ENCODE measurements at places on chromosomes 6 and 20. TPM values are rescaled to one million over a fixed set of nuclear protein-coding genes. Genes with fewer than 3 reads are reported as not detected.

DNA sequence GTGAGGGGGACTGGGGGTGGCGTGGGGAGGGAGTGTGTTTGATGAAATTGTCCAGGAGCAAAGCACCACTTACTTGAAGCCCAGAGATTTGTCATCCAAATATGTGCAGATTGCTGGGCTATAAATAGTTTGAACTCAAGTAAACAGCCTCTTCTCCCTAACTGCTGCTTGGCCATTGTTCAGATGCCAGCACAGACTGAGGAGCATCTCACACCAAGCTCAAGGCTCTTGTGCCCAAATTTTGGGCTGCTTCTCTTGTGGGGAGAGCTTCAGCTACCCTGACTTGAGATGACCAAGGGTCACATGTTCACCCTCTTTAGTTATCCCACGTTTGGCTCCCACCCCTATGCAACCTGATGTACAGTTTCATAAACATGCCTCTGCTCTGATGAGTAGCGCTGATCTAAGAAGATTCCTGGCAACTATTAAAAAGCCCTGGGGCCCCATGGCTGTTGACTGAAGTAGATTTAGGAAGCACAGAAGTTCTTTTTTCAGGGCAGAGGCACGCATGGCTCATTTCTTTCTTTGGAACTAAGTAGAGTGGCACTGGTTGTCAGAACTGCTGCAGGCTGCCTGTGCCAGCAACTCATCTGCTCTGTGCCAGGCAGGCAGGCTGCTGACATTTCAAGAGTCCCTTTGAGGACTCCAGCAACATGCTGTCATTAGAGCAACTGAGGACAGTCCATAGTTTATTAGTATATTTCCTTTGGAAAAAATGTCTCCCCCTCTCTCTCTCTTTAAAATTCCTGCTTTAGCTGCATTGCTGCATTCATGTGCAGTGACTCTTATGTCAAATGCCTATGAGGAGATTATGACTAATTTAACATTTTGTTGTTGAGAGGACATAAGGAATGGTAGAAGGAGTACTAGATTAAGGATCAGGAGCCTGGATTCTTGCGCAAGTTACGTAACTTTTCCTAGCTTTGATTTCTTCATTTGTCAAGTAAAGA is 9.6 kb upstream of the PKIG start:
- DNase-seq = no peak

- no peak for DNase-seq
These were observed 101.9 kb upstream of the BEND3 start for GRCh38 chr6:107217248-107217647.

- DNase-seq = no peak
These were observed 167.4 kb upstream of the PCSK2 start for GRCh38 chr20:17059465-17059864.

- no peak for DNase-seq
These were observed 6.3 kb upstream of the TBC1D22B start for GRCh38 chr6:37251211-37251780.

DNA sequence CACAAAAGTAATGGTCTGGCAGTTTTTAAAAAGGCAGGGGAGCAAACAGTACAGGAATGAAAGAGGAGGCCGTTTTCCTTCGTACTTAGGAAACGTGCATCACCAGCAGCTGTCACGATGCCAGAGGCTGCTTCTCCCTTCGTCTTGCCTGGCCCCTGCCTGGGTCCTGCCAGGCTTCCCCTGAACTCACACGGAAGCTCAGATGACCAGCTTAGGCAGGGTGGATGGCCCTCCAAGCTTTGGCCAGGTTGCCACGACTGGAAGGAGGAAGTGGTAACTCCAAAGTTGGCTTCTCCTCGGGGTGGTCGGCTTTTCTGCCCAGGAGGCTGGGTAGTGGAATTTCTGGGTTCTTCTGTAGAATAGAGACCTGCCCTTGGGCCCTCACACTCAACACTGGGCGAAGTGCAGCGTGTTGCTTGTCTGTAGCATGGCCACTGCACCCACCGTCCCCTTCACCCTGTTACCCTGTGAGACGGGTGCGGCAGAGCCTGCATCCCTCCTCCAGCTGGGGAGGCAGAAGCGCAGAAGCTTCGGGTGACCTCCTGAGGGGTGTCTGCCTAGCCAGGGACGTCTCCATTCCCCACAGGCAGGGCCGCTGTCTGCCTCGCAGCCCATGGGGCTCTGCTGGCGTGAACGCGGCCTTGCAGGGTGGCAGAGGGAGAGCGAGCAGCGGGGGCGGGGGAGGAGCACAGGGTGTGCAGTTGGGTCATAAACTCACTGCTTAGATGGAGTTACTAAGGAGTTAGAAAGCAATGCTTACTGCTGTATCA is 18.4 kb upstream of the RBM38 start:
- DNase-seq = no peak

DNA sequence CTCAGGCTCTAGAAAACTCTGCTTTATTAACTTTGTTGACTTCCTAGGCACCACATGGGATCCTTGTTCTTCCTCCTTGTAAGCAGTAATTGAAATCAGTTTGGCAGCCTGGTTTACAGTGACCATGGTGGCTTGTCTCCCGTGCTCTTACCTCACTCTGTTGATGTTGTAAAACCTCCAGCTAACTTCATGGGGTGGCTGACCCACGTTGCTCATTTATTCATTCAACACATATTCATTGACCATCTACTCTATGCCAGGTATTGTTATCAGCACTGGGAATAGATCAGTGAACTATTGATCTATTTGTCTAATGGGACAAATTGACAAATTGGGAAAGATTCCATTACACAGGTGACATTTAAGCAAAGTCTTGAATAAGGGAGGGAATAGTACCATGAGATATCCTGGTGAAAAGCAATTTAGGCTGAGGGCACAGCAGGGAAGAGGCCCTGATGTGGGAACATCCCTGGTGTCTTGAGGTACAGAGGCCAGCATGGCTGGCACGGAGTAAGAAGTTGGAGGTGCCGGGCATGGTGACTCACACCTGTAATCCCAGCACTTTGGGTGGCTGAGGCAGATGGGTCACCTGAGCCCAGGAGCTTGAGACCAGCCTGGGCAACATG is 19.1 kb downstream of the ESR1 start:
- no peak for DNase-seq

GRCh38 chr20:42530855-42531448 is 658.8 kb downstream of the PTPRT start:
- DNase-seq = no peak

DNA sequence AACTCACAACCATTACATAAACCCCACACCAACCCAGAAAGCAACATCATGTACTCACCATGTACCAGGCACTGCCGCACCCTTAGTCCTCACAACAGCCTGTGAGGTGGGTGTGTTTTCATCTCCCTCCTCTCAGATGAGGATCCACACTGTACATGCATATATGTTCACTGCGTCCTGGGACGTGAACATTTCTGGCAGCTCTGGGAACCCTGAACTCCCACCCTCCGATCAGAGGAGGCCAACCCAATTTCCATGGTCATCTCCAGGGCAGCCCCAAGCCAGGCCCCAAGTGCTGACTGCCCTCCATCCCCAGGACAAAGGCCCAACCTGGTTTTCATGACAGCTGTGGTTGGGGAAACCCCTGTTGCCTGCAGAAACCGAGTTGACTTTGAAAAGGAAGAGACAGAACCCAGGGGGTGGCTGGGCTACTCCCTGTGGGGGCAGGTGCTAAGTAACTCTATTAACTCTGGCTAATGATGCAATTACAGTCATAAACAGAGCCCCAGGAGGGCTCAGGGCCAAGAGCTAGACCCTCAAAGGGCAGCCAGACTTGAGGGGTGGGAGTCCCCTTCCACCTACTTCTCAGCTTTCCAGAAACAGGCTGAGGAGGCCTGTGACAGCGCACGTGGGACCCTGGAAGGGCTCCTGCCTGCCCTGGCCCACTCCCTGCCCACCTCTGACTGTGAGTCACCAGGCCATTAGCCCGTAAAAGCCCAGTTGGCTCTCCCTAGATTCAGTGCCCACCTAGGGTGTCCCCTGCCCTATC is 2.6 kb downstream of the TFEB start:
- peak; percentile 70 for DNase-seq

GRCh38 chr6:109028439-109028838 is 66.2 kb downstream of the SESN1 start:
- no peak for DNase-seq

DNA sequence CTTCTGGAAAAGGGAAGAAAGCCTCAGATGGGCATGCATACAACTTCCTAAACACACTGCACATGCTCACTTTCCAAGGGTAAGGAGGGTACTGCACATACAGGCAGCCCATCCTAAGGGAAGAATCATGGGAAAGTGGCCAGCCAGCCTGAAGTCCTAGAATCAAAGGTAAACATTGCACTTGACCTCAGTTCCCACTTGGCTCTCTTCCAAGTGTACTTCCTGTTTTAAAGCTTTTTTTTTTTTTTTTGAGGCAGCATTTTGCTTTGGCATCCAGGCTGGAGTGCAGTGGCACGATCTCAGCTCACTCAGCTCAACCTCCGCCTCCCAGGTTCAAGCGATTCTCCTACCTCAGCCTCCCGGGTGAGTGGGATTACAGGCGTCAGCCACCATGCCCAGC is 225.3 kb upstream of the EPHA7 start:
- DNase-seq = no peak

- no peak for DNase-seq
These were observed 1.8 kb downstream of the GABRR1 start for GRCh38 chr6:89215391-89215790.

DNA sequence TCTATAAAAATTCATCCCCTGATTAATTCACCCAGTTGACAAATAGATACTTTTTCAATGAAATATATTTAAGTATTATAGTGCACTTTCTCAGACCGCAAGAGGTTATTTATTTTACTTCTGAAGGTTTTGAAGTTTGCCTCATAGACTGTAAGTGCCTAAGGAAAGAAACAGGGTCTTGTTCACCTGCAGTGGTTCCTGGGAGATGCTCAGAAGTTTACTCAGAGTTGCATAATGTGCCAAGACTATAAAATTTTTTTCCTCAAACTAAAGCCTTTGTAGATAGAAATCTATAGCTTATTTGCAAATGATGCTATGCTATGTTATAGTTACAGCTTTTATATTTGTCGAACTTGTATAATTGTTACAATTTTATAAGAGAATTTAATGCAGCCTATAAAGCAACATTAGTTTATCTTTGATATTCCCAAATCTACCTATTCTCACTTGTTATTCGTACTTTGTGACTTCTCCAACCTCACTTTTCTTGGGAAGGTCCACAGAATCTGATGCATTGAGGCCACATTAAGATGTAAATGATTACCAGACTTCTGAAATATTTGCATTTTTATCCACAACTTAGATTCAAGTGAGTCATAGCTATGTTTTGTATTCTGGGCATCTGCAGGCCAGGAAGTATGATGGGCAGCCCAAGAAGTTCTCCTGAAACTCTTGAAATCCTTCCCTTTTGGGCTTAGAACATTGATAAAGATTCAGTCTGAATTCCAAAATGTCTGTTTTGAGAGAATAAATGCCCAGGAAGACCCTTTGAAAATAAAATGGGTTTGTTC is 35.7 kb downstream of the KCNQ5 start:
- DNase-seq = no peak

- DNase-seq = no peak
These were observed 158.7 kb upstream of the SLC22A16 start for GRCh38 chr6:110635096-110635495.

Gene BMP6
- not detected for total RNA-seq

Gene ZSWIM3
- 6.7 TPM for total RNA-seq

Gene HCRTR2
- total RNA-seq = not detected

Gene TRAPPC3L
- not detected for total RNA-seq

Gene NOX3
- not detected for total RNA-seq

Gene FOXQ1
- not detected for total RNA-seq

Gene DACT2
- total RNA-seq = not detected

Gene APCDD1L
- not detected for total RNA-seq

Gene RBBP8NL
- total RNA-seq = not detected

Data from CD4-positive, alpha-beta memory T cell (primary cell).